ENCODE measurements at places on chromosomes 12 and 14. TPM values are rescaled to one million over a fixed set of nuclear protein-coding genes. Genes with fewer than 3 reads are reported as not detected.

ST8SIA1 gene
- total RNA-seq: 9.9 TPM

CIROP gene
- total RNA-seq: 1.7 TPM

ZCCHC8 gene
- total RNA-seq: 18.8 TPM

SSPN gene
- total RNA-seq: 10.9 TPM

LLPH gene
- 4.5 TPM for total RNA-seq

PRH2 gene
- not detected for total RNA-seq

ABHD12B gene
- not detected for total RNA-seq

CFAP251 gene
- total RNA-seq: 4.8 TPM

GAPDH gene
- total RNA-seq: 10,148 TPM

ACSM4 gene
- not detected for total RNA-seq

MYL2 gene
- total RNA-seq: not detected

B3GNT4 gene
- total RNA-seq: not detected

TGFB3 gene
- 8.6 TPM for total RNA-seq

NELL2 gene
- not detected for total RNA-seq

CLEC6A gene
- not detected for total RNA-seq

PAPLN gene
- 12.2 TPM for total RNA-seq

Measured in smooth muscle cell of trachea (primary cell).